NCI-H1092 treated with DMSO at 0.1 percent for 48 hours (cell line): ENCODE measurements at places on chromosomes 3 and 15.

DNA sequence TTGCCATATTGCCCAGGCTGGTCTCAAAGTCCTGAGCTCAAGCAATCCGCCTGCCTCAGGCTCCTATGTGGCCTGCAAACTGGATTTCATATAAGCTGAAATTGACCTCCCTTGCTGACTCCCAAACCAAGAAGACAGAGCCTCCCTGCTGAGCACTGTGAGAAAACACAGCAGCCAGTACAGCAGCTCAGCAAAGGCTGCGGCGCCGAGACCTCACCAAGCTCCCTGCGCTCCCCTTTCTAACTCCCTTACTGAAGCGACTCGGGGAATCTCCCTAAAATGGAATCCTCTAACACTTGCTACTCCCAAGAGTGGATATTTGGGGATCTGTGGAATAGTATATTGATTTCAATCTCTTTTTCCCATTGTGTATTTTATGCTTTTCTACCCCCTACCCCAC, 34.6 kb downstream of the MUC20 start:
- DNase-seq, result no peak

- DNase-seq, result peak; percentile 22
These were observed 34.6 kb upstream of the FGD5 start for GRCh38 chr3:14784087-14784681.

DNA sequence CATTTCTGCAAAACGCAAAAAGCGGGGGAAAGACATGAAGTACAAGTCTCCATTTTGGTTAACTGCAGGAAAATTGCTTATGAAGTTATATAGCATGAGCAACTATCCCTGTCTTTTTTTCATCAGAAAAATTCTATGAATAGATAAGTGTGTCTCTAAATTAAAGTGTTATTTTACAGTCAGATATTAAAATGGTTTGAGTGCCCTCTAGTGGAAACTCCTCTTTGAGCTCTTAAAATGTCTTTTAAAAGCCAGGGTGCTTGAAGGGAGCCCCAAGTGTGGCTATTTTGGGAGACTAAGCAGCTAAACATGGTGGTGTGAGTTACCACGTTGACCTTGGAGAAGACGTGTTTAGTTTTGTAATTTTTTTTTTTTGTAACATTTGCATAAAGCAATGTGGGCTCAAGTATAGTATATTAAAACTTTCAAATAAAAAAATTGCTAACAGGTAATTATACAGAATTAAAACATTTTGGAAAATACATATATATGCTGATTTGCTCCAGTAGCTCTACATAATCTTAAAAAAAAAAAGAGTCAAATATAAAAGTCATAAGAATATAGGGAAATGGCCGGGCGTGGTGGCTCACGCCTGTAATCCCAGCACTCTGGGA, 77.2 kb downstream of the PPP2R3A start:
- peak; percentile 56 for DNase-seq

- no peak for DNase-seq
These were observed 52.8 kb upstream of the DGKG start for GRCh38 chr3:186414735-186415419.

- DNase-seq, result no peak
These were observed 8.6 kb upstream of the SLCO3A1 start for GRCh38 chr15:91844928-91845327.

GRCh38 chr15:27937851-27938250, 161.3 kb downstream of the OCA2 start:
- DNase-seq, result no peak

GRCh38 chr15:93089727-93090305, 805 bp upstream of the RGMA start:
- no peak for DNase-seq

GRCh38 chr3:58792921-58793451, 126.4 kb upstream of the FAM3D start:
- DNase-seq, result no peak

- DNase-seq, result no peak
These were observed 138.4 kb upstream of the NAALADL2 start for GRCh38 chr3:174720717-174721116.

DNA sequence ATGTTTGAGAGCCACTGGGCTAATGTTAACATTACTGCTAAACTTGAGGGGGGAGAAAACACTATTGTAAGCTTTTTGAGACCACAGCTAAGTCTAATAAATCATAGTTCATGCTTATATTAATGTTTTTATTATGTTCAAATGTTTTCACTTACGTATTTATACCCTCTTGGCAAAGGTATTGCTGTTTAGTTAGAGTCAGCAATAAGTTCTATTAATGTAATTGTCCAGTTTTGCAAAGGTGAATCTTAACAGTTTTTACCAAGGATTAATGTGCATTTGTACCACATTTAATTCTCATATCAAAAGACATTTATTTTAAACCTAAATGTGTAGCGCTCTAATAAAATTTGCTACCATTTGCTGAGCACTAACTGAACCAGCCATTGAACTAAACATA, 206.7 kb upstream of the CGNL1 start:
- DNase-seq, result no peak

- DNase-seq, result no peak
These were observed 210.0 kb downstream of the NFKBIZ start for GRCh38 chr3:102059145-102059943.

DNA sequence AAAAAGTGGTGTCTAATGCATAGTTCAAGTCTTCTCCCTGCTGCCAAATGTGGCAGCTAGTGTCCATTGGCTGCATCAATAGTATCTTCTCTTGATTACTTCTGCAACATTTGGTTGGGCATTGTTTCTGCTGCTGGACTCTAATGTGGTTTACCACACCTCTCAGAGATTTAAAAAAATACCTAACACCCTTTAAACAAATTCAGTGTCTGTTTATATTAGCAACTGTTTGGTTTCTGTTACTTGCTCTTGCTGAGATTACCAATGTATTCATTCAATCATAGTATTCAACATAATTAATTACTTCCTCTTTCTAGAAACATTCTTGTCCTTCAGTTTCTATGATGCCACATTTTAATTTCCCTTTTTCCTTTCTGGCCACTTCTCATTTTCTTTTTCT, 20.3 kb upstream of the NECTIN3 start:
- no peak for DNase-seq

DNA sequence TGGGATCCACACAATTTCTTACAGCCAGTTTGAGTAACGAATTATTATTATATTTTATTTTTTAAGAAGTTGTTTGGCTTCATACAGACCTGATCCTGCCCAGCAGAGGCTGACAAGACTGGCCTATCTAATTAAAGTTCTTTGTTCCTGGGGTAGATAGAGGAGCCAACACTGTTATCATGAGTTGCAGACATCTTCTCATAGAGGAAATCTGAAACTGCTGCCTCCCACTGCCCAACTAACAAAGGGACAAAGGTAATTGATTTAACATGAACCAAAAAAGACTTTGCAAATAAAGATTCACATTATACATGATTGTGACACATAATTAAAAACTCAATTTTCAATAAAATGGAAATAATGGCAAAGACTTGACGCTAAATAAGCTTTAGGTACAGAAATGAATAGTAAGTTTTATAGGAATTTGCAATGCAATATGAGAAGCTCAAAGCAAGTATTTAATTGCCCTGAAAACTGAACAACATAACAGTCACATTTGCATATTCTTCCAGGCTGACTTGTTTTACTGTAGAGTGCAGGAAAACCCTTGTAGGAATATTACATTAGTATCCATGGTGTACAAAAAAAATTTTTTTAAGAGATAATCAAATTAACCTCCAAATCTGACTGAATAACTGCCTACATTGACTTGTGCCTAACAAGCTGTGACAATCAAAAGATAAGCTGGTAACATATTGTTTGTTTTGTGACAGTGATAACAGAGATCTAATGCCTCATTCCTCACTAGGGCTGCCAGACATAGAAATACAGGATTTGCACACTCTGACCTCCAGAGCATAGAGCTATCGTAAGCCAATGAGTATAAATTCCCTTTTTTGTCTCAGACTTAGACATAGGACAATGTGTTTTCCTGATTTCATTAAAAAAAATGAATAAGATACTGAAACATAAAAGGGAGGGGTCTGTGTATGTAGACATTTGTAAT, 273.2 kb downstream of the MFSD1 start:
- DNase-seq, result no peak
